ENCODE measurements at places on chromosomes 12 and 14.
A peak's percentile ranks its signal among the peaks of the same experiment; 100 is the strongest.

DNA sequence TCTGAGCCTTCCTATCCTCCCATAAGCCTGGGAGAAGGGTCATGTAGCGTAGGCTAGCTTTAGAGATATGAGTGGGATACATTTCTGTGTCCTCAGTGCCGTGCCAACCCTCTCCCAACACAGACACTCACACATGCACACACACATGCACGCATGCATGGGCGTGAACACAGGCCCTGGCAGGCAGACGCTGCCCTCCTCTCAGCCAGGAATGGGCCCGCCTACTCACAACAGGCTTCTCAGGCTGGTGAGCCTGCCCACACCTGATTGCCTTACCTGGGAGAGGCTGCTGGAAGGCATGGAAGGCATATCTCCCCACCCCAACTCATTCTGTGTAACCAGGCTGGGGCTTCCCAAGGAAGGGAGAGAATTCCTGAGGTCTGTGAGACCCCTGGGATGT lies 12.8 kb upstream of the ACVR1B start:
- no peak for DNase-seq

DNA sequence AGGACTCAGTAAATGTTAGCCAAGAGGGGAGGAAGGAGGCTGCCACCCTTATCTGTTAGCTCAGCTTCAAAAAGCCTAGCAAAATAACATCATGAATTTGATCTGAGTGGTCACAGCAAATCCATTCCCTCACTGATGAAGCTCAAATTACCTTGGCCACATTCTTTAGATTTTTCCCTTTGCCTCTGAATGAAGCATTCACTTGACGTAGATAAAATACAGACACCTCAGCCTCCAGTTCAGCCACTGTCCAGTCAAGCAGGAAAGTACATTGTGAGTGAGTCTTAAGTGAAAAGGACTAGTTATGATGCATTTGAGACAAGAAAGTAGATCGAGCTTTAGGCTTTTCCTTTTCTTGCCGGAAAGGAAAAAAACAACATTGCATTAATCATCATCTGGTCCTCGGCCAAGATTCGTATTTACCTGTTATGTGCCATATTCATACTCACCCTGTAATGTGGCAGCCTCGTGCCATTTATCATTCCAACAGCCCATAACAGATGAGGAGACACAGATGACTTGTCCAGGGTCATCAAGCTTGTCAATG lies 146.5 kb downstream of the ETV6 start:
- no peak for DNase-seq

GRCh38 chr12:121811434-121812319 lies 7.9 kb downstream of the SETD1B start:
- DNase-seq: peak; percentile 83

GRCh38 chr12:53770281-53770680 lies 18.5 kb upstream of the CISTR start:
- DNase-seq: no peak

DNA sequence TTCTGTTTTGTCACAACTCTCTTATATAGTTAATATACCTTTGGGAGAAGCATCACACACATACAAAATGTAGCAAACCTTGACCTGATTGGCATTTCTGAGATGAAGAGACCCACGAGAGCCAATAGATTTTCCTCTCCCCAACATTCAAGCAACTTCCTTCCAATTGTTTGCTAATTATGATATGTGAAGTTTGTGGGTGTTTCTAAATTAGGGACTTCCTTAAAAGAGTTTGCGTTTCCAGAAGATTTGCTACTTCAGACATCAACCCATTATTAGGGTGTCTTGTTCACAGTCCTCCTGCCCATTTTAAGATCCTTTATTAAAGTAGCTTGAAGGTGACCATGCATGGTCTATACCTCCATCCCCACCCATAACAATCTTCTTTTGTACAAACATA lies 9.4 kb downstream of the AICDA start:
- no peak for DNase-seq

- no peak for DNase-seq
Observed at GRCh38 chr12:65740506-65740872, 83.8 kb upstream of the HMGA2 start.

DNA sequence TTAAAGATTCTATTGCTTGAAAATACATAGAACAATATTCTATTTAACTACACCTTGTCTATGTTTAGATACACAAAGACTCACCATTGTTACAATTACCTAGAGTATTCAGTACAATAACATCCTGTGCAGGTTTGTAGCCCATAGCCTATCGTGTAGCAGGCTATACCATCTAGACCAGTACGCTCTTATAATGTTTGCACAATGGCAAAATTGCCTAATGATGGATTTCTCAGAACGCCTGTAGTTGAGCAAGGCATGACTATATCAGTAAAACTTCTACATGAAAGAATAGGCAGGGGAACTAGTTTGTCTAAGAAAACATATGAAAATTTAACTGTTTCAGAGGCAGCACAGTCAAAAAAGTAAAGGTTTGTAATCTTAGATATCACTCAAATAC lies 375.9 kb downstream of the DAD1 start:
- no peak for DNase-seq

DNA sequence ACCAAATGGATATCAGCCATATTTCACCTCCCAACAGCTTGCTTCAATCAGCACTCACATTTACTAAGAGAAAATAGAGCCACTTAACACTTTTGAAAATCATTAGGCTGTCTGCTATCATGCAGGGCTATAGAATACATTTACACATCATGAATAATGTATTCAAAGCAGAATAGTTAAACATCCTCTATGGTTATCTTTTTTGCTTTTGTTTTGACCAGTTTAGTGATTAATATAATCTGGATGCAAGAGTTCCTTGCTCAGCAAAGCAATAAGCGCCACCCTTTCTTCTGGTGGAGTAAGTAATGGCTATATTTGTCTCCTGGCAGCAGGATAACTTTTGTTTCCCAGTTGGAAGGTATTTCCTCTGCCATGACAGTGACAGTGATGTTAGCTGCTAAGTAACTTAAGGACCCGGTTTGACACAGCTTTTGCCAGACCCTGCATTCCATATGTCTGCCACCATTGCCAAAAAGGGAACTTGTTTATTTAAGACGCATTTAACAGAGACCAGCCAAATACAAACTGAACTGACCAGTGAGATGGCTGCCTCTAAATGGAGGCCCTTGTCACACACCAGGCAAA lies 70.3 kb upstream of the NR2C1 start:
- no peak for DNase-seq

DNA sequence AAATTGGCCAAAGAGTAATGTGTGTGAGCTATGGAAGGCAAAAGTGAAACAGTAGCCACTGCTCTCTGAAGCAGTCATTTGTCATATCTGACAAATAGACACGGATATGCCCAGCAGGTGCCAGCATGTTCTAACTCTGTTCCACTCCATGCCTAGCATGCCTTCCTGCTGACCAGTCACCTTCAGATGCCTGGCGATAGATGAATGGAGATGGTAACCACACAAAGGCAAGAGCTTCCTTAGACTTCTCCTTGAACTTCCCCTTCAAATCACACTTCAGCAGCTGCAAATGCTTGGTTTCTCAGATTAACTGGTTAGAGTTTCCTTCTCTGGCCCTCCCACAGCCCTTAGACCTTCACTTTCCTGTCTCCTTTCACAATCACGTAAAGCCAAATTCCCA lies 429.9 kb downstream of the DAD1 start:
- DNase-seq: no peak

DNA sequence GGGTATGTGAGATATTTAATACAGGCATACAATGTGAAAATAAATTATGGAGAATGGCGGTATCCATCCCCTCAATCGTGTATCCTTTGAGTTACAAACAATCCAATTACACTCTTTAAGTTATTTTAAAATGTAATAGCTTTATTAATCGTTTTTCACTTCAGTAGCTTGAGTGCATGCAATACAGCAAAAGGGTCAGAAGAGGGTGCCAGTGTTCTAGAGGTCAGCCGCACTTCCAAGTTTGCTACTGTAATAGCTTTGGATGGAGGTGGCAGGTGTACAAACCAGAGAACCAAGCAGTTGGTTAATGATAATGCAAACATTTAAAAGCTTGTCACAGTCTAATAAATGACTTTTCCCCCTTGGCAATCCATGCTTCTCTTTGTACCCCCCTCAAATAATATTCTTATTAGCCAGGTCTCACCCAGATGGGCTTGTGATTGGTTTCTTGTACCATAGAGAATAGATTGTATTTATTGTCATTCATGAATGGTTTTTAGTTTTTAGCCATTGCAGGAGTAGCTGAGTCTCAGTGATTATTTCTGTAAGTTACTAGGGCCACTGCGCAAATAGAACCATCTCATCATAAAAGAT lies 127.0 kb downstream of the ERC1 start:
- peak; percentile 71 for DNase-seq

DNA sequence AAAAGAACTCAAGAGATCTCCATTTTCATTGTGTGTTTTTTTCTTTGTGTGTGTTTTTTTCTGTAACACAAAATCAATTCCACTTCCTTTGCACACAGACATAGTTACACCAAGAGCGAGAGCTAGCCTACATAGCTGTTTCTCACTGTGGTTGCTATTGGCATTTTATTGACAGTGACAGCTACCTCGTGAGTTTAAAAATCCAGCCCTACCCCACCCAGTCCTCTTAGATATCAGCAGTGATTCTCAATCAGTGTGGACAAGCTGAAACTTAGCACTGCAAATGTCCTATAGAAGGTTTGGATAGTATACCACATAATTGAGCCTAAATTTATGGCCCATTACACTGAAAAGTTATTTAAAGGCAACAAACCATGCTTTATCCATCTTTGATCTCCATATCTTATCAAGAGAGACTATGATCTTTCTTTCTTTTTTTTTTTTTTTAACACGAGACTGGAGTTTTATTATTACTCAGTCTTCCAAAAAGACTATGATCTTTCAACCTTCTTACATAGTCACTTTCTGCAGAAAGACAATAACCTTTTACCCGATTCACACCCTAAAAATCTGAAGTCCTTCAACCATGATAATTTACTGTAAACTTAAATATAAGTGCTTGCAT lies 46.8 kb downstream of the ATP2B1 start:
- DNase-seq: no peak

DNA sequence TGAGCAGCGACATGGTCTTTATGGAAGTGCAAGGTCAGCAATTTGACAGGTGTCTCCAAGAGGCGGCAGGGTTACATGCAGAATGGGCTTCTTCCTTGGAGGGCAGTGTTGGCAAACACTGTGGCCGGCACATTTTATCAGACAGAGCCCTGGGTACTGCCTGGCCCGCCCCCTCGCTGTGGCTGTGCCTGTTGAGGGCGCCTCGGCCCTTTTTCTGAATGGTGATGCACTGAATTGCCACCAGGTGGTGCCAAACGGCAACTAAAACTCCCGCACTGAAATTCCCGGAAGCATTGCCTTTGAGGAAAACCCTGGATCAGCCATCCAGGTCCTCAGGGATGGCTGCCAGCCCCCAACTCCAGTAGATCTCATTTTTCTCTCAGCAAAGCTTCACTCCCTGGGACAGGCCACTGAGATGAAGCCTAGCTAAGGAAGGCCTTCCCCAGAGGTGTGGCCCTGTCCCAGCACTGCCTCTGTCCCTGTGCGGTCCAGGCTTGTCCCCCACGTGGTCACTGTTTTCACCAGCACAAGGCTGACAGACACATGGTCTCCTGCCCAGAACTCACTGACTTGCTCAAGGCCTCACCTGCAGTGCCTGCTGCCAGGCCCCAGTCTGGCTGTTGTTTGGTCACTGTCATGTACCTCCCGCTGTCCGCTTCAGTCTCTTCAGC lies 73.6 kb downstream of the TESC start:
- DNase-seq: peak; percentile 35

- no peak for DNase-seq
Observed at GRCh38 chr14:54756656-54757392, 145.8 kb downstream of the GCH1 start.

DNA sequence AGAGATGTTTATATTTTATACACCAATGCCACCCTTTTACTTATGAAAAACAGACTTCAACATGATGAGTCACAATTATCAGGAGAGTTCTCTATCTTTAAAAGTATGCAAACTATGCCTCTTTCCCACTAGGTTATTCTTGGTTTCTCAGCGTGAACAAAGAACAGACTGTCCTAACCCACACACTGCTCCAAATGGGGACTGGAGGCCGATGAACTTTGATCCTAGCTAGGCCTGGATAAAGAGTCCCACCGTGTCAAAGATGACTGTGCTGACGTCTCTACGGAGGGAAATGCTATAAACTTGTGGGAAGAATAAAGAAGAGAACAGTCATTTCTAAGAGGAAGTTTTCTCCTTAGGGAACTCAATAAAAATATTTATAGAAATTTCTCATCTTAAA lies 160.1 kb downstream of the EPS8 start:
- no peak for DNase-seq

DNA sequence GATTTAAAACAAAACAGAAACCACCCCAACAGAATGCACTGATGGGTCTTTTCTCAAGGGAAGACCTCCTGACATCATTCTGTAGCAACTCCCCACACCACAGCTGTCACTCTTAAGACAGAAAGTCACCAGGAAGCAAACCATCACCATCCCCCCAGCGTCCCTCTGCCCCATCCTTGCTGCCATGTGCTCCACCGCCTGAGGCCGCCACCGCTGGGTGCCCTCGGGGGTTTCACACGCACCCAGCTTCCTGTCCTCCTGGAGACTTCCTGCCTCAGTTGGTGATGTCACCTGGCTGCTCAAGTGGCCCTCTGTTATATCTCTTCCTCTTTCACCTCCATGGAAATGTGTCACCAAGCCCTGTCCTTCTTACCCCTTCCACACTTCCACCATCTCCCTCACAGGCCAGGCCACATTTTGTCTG lies 71.4 kb upstream of the GPR68 start:
- peak; percentile 93 for DNase-seq

DNA sequence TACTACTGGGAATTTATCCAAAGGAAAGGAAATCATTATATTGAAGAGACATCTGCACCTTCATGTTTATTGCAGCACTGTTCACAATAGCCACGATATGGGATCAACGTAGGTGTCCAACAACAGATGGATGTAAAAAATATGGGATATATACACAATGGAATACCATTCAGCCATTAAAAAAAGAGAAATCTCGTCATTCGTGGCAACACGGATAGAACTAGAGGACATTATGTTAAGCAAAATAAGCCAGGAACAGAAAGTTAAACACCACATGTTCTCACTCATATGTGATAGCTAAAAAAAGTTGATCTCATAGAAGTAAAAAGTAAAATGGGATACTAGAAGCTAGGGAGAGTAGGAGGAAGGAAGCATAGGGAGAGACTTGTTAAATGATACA lies 82.9 kb upstream of the CLMN start:
- DNase-seq: no peak

GRCh38 chr12:104420868-104421267 lies 35.9 kb upstream of the CHST11 start:
- peak; percentile 45 for DNase-seq

GRCh38 chr14:102000902-102001301 lies 36.5 kb downstream of the DYNC1H1 start:
- no peak for DNase-seq

DNA sequence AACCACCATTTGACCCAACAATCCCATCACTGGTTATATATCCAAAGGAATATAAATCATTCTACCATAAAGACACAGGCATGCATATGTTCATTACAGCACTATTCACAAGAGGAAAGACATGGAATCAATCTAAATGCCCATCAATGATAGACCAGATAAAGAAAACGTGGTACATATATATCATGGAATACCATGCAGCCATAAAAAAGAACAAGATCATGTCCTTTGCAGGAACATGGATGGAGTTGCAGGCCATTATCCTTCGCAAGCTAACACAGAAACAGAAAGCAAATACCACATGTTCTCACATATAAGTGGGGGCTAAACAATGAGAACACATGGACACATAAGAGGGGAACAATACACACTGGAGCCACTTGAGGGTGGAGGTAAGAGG lies 15.7 kb downstream of the CAPRIN2 start:
- DNase-seq: no peak
